ENCODE measurements at places on chromosomes 3 and 15.

- no peak for DNase-seq
These were observed 195.2 kb downstream of the PDCD6IP start for GRCh38 chr3:33993631-33994030.

GRCh38 chr15:48865370-48866079, 12.4 kb upstream of the EID1 start:
- no peak for DNase-seq

GRCh38 chr3:124574012-124574411, 156.2 kb upstream of the UMPS start:
- DNase-seq = no peak

- no peak for DNase-seq
These were observed 1.8 kb downstream of the ARRDC4 start for GRCh38 chr15:97962263-97962662.

- peak; percentile 91 for DNase-seq
These were observed at the start of gene ARL8B for GRCh38 chr3:5122030-5122740. Gene ARL8B, plus strand, starts transcription at chr3:5122292. Its CDS starts 174 bp downstream, at chr3:5122466.

- no peak for DNase-seq
These were observed 40.9 kb downstream of the PML start for GRCh38 chr15:74035121-74036017.

DNA sequence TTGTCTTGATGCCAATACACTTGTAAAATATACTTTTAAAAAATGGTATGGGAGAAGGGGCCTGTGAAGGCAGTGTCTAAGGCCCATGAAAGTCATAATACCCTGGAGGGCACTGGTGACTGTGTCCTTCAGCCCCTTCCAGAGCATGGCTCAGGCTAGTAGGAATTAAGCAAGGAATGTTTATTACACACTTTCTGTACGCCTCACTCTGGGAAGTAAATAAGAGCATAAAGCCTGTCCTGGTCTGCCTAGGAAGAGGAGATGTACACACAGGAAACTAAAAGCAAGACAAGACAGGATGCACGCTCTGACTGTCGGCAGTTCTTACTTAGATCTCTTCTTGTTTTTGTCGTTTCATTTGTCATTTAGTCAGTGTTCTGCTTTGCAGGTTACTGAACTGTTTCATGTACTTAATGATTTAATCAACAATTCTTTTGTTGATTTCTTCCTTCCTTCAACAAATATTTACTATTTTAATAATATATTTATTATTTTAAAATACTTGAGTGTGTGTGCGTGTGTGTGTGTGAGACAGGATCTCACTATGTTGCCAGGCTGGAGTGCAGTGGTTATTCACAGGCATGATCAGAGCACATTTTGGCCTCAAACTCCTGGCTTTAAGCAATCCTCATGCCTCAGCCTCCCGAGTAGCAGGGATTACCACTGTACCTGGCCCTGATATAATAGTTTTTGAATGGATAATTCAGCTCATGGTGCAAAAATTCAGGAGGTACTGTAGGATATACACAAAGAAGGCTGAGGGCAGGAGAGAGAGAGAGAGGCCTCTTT, 9.0 kb upstream of the SMAD6 start:
- DNase-seq = no peak

- no peak for DNase-seq
These were observed 288.8 kb downstream of the ROBO2 start for GRCh38 chr3:77328690-77329089.

- no peak for DNase-seq
These were observed 242.8 kb downstream of the BBX start for GRCh38 chr3:107765524-107765923.

DNA sequence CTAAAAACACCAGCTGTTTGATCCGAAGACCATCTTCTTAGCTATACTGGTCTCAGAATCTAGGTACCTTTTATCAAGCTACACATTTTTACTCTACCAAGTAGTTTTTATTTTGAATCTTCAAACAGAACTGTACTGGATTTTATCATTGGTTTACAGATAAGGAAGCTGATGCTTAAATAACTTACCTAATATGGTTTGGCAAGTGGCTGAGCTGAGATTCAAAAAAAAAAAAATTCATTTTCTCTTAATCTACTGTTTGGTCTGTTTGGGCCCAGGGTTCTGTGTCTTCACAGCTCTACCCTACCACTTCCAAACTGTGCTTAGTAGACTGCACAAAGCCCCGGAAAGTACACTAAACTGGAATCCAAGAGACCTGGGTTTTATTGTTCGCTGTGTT, 35.7 kb downstream of the ZNF860 start:
- no peak for DNase-seq

DNA sequence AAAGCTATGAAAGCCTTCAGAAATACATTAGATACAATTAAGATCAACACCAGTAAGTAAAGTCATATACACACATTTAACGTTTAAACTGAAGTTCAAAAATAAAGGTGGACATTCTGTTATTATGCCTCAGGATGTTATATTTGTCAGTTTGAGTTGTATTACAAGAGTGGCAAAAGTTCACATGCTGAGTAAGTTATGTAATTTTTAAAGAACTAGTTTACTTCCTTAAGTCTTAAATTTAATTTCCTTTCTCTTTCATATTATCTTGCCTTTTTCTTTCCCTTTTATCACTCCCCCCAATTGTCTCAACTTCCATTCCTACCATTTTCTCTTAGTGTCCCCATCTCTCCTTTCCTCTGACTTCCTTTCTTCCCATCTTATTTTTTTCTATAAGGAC, 4.9 kb upstream of the GPR87 start:
- no peak for DNase-seq

DNA sequence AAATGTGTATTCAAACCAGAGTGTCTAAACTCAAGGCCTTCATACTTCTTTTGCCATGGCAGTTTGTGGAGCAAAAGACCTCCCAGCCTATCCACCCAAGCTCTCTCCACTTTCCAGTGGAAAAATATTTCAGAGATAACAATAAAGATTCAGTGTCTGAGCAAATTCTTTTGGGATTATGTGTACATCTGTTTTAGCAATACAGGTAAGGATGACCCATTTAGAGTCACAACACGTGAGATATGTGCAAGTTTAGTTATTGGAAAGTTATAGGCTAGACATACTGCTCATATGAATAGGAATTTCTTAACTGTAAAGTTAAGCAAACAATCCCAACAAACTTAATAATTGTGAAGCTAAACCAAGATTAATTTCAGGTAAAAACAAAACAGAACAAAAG, 174.5 kb upstream of the LRIG1 start:
- no peak for DNase-seq

GRCh38 chr3:53808496-53808895, 37.7 kb downstream of the CHDH start:
- no peak for DNase-seq

GRCh38 chr15:70526221-70526973, 237.0 kb downstream of the UACA start:
- no peak for DNase-seq

DNA sequence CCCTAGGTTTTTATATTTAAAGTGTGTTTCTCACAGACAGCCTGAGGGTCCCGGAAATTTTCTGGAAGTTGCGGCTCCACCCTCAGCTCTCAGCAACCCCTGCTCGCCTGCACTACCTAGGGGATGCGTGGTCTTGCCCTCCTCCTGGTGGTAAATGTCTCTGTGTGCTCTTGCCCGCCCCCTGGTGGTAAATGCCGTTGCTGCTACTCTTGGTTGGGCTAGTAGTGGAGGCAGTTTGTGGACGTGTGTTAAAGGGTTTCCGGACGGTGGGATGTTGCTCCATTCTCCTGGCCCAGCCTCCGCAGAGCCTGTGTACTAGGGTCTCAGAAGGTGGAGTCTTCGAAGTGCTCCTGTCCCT, 27.4 kb downstream of the STOML1 start:
- peak; percentile 79 for DNase-seq

GRCh38 chr15:83656943-83657528, 3.1 kb downstream of the ADAMTSL3 start:
- DNase-seq = no peak

GRCh38 chr3:190516416-190516815, 2.5 kb downstream of the IL1RAP start:
- DNase-seq = no peak

GRCh38 chr3:70488131-70488530, 175.7 kb upstream of the MDFIC2 start:
- DNase-seq = no peak

- DNase-seq = no peak
These were observed 62.8 kb upstream of the DCLK3 start for GRCh38 chr3:36827133-36827532.

DNA sequence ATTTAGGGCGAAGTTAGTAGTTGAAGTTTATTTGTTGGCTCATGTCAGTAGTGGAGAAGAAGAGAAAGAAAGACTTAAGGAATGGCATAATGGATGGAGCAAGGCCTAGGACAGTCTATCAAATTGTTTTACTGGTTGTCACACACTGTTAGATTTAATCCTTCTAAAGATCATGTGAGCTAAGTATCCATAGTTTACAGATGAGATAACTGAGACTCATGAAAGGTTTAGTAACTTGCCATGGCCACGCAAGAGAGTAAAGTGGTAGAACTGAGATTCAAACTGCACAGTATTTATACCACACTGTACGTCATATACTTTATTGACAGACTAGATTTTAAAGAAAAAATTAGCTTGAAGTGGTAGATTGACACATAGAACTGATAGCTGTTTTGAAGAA, 11.4 kb downstream of the SPRED1 start:
- no peak for DNase-seq

- DNase-seq = no peak
These were observed 198.7 kb downstream of the AKAP13 start for GRCh38 chr15:85578941-85579701.

DNA sequence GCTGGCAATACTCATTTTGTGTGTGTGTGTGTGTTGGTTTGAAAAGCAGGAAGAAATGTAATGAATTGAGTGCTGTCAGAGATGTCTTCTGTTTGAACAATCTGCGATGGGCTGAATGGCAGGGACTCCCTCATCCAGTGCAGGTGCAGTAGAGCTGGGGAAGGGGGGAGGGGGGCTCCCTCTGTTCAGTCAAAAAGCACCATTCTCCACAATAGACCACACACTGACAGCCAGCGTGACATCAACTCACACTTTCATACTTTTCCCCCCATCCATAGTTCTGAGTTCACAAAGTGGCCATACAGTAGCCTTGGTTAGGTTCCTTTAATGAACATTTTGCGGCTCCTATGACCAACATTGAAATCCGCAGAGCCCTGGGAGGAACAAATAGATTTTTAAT, 10.4 kb downstream of the SOX2 start:
- no peak for DNase-seq

DNA sequence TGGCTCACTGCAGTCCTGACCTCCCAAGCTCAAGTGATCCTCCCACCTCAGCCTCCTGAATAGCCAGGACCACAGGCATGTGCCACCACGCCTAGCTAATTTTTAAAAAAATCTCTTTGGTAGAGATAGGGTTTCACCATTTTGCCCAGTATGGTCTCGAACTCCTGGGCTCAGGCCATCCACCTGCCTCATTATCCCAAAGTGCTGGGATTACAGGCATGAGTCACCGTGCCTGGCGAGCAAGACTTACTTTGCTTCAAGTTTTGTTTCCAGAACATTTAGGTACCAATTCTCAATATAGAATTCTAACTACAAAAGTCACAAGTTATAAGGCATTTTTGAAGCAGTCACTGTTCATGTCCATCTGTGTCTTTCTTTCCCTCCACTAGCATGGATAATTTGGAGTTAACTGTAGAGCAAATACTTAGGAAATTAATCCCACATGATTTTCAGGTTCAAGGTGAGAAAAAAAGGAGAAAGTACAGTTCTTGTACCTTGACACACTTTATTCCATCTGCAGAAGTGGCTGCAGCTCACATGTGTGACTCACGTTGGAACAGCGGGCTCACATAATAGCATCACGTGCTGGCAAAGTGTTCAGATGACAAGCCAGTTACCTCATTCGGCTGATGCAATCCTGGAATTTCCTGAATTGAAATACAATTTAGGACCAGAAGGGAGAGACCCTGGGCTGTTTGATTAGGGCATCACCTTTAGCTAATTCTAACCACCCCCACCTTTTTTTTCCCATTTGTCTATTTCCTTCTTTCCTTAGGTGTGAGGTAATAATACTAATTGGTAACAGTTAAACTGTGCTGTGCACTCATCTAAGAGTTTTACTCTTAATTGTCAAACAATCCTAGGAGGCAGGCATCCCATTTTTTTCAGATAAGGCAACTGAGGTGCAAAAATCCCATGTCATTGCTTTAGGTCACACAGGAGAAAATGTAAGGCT, 46.9 kb upstream of the NEDD4 start:
- peak; percentile 36 for DNase-seq

DNA sequence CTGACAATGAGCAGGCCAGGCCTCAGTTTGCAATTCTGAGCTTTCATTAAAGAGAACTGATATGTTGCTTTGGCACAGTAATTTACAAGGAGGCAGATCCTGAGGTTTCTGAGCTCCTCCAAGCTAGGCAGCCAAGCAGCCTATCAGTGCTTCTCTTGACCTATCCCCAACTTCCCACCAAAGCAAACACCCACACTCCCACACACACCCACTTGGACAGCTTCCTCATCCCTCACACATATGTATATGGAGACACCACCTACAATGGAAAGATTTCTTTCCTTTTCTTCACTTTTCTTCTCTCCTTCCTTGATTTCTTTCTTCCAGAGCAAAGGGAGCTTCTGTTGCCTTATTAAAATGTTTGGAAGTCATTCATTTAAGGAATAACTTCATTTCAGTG, 217.0 kb downstream of the NLGN1 start:
- DNase-seq = no peak

DNA sequence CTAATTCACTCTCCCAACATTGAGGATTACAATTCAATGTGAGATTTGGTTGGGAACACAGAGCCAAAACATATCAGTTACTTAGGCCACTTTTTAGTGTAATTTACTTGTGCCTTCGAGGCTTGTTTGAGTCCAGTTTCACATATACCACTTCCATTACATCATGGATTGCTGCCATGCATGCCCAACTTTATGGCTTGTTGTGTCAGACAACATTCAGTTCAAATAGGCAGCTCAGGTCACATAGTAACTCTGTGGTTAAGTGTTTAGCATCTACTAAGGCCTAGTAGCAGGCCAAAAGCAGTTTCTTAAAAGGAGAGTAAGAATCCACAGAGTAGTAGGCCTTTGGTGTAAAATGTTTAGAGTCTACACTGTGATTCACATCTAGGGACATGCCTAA, 164.3 kb upstream of the GMNC start:
- DNase-seq = no peak

- DNase-seq = no peak
These were observed 79.1 kb downstream of the CADPS start for GRCh38 chr3:62795978-62796657.

DNA sequence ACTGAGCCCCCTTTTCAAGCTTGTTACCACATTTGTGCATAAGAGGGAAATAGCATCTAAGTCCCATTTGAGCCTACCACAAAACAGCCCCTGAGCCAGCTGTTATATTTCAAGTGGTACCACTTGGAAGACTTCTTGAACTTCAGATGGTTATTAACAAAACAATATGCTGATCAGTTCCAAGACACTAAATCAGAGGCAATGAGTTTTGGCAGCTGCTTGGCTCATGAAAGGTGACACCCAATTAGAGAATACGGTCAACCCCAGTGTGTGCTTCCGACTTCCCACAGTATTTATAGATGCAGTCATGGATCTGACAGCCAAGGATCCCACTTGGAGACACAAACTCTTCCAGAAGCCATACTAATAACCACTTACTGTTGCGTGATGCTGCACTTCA, 469.6 kb upstream of the PPP2R3A start:
- DNase-seq = no peak

GRCh38 chr3:48716508-48716981, 476 bp downstream of the IP6K2 start:
- peak; percentile 12 for DNase-seq
